ENCODE measurements at places on chromosomes 12 and 14. TPM values are rescaled to one million over a fixed set of nuclear protein-coding genes. Genes with fewer than 3 reads are reported as not detected.

DNA sequence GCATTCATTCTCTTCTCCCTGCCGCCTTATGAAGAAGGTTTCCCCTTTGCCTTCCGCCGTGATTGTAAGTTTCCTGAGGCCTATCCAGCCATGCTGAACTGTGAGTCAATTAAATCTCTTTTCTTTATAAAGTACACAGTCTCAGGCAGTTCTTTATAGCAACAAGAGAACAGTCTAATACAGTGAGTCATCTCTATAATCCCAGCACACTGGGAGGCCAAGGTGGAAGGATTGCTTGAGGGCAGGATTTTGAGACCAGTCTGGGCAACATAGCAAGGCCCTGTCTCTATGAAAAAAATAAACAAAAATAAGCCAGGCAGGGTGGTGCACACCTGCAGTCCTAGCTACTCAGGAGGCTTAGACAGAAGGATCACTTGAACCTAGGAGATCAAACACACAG lies 259.9 kb downstream of the CEP128 start:
- no peak for DNase-seq

DNA sequence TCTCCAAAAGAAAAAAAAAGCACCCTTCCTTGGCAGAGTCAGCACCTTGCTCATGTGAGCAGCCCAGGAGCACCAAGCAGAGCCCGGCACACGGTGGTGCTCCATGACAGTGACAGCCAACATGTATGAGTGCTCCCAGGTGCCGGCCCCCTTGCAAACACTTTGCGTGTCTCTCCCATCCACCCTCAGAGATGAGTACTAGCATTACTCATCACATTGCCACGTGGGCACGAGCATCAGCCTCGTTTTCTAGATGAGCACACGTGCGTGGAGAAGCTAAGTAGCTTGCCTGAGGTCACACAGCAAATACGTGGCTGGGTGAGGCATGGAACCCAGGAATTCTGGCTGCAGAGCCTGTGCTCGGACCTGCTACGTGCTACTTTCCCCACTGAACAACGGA lies 177.9 kb upstream of the PRMT8 start:
- no peak for DNase-seq

DNA sequence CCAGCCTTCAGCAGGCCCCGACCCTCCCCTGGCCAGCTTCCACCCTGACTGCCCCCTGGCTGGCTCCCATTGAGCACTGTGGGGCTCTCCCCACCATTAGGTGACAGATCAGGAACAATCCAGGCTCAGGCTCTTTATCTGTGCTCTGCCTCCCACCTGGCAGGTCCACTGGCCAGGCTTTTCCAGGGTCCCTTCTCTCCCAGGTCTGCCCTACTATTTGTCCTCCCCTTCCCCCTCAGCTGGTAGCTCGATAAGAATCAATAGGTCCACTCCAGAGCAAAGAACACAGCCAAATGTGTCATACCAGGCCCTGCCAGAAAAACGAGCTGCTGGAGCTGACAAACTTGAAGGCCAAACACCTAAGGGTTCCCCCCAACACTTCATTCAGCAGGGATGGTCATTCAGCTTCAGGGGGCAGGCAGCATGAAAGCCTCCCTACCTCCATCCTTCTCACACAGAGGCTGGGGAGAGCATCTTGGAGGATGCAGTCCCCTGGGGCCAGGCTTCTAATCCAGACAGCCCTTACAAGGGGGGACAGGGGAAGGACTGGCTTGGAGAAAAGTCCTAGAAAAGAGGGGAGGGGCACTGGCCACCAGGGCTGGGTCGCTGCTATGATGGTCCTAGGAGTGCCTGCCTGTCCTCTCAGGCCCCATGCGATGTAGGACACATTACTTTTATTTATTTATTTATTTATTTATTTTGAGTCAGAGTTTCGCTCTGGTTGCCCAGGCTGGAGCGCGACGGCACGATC lies 1.9 kb upstream of the KRT18 start:
- DNase-seq, result no peak

GRCh38 chr14:69366069-69366468 lies 32.0 kb downstream of the ERH start:
- DNase-seq, result no peak

DNA sequence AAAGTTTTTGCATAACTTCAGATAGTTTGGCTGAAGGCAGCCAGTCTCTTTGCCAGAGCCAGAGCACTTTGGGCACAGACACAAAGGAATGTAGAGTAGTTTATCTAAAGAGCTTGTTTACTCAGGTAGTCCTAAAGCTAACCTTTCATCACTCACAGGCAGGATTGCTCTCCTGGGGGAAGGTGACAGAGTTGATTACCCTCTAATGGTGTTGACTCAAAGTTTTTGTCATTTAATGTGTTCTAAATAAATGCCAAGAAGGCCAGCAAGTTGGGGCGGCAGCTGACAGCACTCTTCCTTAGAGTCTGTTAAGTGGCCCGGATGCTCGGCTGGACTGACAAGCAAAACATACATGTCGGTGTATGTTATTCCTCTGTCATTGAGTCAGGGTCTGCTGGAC lies 9.3 kb upstream of the TAS2R46 start:
- no peak for DNase-seq

GRCh38 chr12:13100882-13101769 lies 2.3 kb downstream of the GSG1 start:
- DNase-seq, result peak; percentile 95

- no peak for DNase-seq
These were observed 72.2 kb downstream of the TGFB3 start for GRCh38 chr14:75909630-75910029.

- peak; percentile 7 for DNase-seq
These were observed 848.0 kb upstream of the USP15 start for GRCh38 chr12:61412201-61412600.

Gene KRT74
- polyA plus RNA-seq, result not detected

Gene KCNMB4
- 25.5 TPM for polyA plus RNA-seq

Gene CIDEB
- 11.6 TPM for polyA plus RNA-seq

Measured in right lung (tissue), 10 donors.